ENCODE measurements at places on chromosomes 11 and 22. TPM values are rescaled to one million over a fixed set of nuclear protein-coding genes. Genes with fewer than 3 reads are reported as not detected.

- DNase-seq, result no peak
These were observed 745 bp upstream of the ZBTB44 start for GRCh38 chr11:130315354-130315970.

DNA sequence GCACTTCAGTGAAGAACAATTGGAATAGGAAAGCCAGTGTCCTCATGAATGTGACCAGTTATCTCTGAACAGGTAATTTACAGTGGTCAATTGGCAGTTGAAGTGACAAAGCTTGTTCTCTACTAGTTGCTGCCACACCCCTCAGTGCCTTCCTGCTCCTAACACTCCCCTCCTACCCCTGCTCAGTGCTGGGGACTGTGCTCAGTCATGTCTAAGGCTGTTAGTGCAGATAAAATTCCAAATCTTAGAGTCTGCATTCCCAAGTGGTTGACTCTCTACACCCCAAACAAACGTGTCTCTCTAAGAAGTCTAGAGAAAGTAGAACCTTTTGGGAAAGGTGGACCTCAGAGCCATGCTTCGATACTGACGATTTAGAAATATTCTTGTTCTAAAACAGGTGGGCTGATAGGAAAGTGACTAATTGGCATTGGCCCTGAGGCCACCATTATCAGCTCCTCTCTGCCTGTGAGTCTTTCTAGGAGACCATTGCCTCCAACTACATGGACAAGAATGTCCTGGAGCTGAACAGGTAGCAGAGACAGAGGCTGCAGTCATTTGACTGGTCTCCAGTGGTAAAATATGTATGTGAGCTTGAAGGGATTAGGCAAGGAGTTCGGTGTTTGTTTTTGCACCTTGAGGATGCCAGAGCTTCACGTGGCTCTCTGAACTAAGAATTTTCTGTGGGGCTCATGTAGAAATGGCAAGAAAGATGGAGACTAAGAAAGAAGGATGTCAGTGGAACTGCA is 22.1 kb upstream of the NNMT start:
- no peak for DNase-seq

DNA sequence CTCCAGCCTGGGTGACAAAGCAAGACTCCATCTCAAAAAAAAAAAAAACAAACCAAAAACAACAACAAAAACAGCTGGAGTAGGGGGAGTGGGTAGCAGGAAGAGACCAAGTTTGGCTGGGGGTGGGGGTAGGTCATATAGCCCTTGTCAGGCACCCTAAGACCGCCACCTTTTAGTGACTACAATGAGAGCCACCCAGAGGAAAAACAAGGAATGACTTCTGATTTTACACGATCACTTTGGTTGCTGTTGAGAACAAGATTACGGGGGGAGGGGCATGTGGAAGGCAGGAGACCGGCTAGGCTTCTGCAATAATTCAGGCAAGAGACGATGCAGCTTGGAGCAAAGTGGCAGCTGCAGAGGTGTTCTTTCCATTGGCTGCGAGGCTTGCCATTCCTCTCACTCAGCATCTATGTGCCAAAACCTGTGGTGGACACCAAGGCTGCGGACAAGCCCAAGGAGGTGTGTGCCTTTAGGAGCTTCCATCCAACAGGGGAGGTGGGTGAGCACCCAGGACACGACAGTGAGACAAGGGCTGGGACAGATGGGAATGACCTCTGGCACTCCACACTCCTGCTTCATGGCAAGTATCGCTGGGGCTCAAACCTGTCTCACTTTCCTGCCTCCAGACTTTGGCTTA is 1.7 kb downstream of the RPS19BP1 start:
- peak; percentile 45 for DNase-seq

- DNase-seq, result peak; percentile 42
These were observed 15.2 kb downstream of the SCARF2 start for GRCh38 chr22:20422271-20423007.

The SLC25A1 gene
- total RNA-seq, result 53.2 TPM

The DGKZ gene
- total RNA-seq, result 27.1 TPM

The SMC1B gene
- total RNA-seq, result 0.09 TPM

DNA sequence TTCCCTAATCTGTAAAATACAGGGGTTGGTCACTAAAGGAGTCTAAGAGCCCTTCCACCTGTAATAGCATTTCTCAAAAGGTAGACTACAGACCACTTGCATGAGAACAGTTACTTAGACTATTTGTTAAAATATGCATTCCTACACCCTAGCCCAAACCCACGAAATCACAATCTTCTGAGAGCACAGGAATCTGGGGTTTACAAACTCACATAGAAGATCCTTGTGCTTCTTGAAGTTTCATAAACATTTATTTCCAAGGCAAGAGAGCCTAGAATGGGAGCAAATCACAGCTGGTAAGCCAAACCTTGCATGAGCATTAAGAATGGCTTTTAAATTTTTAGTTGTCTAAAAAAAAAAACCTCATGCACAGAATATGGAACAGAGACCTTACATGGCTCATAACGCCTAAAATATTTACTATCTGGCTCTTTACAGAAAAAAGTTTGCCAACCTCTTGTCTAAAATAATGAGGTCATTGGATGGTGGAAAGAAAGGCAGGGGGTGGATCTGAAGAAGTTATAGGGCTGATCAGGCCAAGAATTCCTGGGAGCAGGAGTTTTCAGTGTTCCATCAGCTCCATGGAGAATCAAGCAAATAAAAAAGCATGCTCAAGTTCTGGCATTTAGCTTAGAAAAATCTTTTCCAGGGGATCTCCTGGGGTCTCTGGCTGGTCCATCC is 133.4 kb downstream of the CCDC34 start:
- peak; percentile 68 for DNase-seq

- DNase-seq, result no peak
These were observed 2.3 kb downstream of the PACSIN3 start for GRCh38 chr11:47183969-47184368.

GRCh38 chr11:5815534-5815933 is 6.8 kb downstream of the OR52N2 start:
- no peak for DNase-seq

DNA sequence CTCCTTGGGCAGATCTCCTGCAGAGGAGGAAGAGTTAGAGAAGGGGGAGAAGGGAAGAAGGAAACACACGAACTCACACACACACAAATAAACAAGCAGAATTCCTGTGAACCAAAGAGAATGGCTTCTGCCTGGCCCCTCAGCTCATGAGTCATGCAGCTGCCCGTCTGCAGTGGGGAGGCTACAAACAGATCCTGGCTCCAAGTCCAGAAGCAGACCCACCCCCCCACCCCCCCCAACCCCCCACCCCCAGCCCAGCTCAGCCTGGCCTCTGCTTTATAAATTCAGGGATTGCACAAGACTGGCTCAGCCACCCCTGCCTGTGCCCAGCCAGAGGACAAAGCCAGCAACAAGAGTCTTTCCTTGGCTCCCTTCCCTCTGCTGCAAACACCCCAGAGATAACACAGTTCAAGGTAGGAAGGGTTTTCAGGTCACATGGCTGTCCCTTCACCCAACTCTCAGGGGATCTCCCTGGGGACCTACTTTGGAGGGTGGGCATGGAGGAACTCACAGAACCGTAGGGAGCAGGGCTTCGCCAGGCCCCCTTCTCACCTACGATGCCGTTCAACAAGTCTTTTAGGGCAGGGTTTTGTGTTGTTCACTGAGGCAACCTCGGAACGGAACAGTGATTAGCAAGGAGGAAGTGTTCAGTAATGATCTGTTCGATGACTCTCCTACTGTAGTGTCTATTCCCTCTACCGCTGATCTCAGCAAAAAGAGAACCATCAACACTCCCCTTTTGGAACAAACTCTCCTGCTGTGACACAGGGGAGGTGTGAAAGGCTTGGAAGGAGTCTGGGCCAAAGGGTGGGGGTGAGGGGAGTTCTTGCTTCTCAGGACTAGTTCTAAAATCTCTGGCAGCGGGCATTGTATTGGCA is 35.5 kb downstream of the RPL27A start:
- peak; percentile 89 for DNase-seq

Measured in fibroblast of the aortic adventitia (primary cell).